ENCODE measurements at places on chromosomes 3 and 15.

GRCh38 chr3:9169956-9170850 lies 79.2 kb downstream of the SRGAP3 start:
- DNase-seq, result no peak

- no peak for DNase-seq
These were observed 3.8 kb upstream of the USP3 start for GRCh38 chr15:63500265-63501250.

DNA sequence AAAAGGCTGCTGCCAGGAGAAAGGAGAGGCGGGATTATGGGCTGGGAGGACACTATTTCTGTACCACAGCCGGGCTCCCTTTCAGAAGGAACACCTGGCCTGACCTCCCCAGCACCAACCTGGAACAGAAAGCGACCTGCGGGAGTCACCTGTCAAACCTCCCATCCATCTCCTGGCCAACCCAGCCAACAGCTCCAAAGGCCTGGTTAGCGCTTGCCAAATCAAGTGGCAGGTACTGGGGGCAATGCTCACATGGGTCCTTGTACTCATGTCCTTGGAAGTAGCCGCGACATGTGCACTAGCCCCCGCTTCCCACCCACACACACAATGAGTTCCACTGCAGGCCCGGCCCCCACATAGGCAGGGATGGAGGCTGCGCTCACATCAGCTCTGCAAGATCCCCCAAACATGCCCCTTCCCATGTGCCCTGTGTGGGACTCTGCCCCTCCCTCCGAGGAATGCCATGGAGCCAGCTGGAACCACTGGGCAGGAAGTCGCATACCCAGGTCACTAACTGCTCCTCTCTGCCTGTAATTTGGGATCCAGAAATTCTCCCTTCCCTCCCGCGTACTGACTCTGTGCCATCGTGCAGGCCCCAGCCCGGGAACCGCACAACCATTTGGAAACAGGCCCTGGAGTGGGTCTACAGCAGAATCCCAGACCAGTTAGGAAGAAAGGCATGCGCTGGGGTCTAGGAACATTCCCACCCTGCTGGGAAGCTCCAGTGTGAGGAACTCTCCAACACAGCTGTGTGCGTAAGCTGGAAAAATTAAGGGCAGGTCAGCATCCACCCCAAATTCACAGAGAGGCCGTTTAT lies 98.9 kb downstream of the LRIG1 start:
- no peak for DNase-seq

GRCh38 chr15:53658255-53658654 lies 101.2 kb downstream of the WDR72 start:
- DNase-seq, result no peak

- no peak for DNase-seq
These were observed 310.2 kb downstream of the SATB1 start for GRCh38 chr3:18114894-18115293.

GRCh38 chr15:88653200-88654064 lies 14.6 kb downstream of the ISG20 start:
- no peak for DNase-seq

DNA sequence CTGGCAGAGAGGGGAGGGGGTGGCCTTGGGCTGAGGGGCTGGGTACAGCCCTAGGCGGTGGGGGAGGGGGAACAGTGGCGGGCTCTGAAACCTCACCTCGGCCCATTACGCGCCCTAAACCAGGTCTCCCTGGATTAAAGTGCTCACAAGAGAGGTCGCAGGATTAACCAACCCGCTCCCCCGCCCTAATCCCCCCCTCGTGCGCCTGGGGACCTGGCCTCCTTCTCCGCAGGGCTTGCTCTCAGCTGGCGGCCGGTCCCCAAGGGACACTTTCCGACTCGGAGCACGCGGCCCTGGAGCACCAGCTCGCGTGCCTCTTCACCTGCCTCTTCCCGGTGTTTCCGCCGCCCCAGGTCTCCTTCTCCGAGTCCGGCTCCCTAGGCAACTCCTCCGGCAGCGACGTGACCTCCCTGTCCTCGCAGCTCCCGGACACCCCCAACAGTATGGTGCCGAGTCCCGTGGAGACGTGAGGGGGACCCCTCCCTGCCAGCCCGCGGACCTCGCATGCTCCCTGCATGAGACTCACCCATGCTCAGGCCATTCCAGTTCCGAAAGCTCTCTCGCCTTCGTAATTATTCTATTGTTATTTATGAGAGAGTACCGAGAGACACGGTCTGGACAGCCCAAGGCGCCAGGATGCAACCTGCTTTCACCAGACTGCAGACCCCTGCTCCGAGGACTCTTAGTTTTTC lies 4.9 kb downstream of the ISL2 start:
- DNase-seq, result no peak

DNA sequence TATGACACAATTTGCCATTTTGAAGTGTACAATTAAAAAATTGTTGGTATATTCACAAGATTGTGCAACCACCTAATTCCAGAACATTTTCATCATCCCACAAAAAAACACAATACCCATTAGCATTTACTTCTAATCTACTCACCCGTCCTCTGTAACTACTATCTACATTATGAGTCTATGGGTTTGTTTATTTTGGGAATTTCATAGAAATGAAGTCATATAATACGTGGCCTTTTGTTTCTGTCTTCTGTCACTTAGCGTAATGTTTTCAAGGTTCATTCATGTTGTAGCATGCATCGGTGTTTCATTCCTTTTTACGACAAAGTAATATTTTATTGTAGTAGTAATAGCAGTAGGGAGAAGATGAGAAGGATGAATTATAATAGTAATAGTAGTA lies 55.2 kb upstream of the CNTN6 start:
- no peak for DNase-seq

- no peak for DNase-seq
These were observed 136.8 kb downstream of the TBL1XR1 start for GRCh38 chr3:177060492-177060891.

DNA sequence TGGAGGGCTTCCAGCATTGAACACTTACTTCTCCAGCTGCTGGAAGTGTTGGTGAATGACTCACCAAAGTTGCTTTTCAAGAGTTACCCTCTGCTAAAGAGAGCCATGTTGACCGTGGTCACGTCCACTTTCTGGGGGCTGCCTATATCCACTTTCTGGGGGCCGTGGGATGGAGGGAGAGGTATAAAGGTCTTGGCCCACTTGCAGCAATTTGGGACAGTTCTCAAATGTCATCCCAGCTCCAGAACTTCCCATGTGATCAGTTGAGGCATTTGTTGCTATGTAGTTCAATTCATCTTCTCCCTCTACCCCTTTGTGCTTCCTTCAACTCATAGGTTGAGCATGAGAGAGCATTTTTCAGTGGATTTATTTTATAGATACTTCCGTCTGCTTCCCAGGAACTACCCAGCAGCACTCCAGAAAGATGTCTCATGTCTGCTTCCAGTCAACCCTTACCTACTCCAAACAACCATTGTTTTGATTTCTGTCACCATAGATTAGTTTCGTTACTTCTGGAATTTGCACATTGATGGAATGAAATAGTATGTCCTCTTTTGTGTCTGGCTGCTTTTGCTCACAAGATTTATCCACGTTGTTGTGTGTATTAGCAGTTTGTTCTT lies 130.6 kb downstream of the TCF12 start:
- DNase-seq, result no peak

- no peak for DNase-seq
These were observed 5.2 kb downstream of the WDR5B start for GRCh38 chr3:122410639-122411038.

DNA sequence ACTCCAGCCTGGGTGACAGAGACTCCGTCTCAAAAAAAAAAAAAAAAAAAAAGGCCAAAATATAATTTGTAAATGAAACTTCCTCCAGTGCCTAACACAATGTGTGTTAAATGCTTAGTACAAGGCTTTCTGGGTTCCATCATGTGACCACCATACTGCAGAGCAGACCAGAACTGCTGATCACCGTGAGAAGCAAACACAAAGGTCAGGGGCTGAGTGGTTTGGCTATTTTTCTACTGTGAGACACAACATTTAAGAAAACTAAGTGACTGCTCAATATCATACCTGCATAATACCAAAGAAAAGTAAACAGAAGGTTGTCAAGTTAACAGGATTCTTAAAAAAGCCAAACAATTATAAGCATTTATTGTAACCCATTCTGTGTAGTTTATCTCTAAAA lies 13.2 kb downstream of the ABCC5 start:
- DNase-seq, result no peak

GRCh38 chr3:188706176-188706575 lies 465.6 kb upstream of the TPRG1 start:
- DNase-seq, result no peak

GRCh38 chr3:17075358-17075757 lies 190.6 kb downstream of the PLCL2 start:
- DNase-seq, result no peak

DNA sequence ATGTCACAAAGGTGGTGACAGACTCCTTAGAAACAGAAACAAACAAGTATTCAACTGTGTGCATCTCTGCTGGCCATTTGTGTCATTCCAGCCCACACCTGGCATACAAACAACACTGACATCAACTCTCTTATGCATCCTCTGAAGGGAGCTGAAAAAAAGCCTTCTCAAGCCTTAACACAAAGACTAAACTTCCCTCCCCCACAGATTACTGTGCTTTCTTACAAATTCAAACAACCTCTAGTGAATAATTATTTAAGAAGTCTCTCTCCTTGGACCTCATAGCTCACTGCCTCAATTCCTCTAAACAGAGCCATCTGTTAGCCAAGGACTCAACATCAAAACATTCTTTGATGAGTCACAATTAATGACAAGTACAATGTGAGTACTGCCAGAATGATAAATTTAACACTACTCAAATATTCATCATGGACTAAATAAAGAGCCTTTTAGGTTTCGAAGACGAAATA lies 132.1 kb downstream of the WDR76 start:
- no peak for DNase-seq

DNA sequence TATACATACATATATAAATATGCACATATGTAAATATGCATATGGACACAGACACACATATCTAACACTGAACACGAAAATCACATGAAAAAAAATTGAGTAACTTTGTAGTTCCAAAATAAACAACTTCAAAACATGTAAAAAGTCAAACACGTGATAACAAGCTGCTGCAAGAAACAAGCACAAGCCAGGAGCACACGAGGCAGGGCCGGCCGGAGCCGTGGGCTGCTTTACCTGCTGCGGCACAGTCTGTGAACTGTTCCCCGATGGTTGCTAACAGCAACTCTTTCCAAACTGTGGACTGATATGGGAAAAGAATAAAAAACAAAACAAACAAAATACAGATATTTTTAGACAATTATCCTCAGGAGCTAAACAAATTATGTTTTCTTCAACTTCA lies 31.6 kb downstream of the EIF4E3 start:
- DNase-seq, result no peak

DNA sequence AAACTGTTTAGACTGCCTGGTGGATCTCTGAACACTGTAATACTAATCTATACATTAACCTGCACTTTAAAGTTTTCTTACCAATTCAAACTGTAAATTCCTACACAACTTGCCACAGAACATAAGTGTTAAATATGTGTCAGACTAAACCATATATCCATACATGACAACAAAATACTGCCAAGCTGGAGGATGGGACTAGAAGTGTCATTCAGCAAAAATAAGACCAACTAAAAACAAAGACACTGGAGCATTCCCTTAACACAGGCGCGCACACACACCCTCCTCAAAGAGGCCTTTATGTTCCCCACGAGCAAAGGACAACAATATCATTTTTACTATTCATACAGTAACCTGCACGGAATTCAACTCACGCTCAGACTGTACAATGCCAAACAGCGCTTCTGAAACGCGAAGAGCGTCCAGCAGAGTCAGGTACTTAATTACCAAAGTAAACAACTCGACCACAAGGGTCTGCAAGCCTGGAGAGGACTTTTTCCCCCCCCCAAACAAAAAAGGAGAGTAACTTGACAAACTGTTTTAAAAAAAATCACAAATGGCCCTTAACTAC lies 1.1 kb downstream of the DCUN1D1 start:
- DNase-seq, result no peak

DNA sequence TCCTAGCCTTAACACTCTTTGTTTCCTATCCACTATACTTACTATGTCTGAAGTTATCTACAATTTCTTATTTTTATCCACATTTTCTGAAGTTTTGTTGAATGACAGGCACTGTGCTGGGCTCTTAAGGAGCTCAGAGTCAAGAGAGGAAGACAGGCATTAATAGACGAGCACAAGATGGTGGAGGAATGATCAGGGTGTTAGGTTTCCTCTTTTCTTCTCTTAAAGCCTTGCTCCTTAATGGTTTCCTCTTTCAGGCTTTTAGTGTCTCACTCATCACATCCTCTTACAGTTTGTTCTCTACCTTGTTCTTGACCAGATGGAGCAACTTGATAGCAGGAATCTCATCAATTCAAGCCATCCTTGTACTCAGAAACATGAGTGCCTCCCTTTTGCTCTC lies 52.9 kb upstream of the BCL6 start:
- no peak for DNase-seq

- no peak for DNase-seq
These were observed 58.0 kb upstream of the ICE2 start for GRCh38 chr15:60536951-60537350.

GRCh38 chr3:51581524-51581923 lies 43.0 kb downstream of the RAD54L2 start:
- no peak for DNase-seq

- no peak for DNase-seq
These were observed 4.2 kb downstream of the SMAD6 start for GRCh38 chr15:66706225-66706732.

DNA sequence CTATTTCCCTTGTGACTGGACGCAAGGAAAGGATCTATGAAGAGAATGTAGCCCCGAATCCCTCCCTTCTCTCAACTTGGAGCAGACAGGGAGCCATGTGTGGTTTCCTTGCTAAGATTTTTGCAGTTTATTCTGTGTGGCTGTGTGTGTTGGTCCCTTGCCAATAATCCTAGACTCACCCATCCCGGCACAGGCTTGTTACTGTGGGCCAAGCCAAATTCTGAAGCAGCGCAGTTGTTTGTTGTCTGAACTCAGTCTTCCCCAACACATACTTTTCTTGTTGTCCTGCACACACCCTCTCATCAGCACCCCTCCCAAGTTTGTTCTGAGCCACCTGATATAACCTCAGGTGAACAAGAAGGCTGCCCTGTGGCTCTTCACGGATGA lies 193.3 kb upstream of the CTDSPL start:
- no peak for DNase-seq

DNA sequence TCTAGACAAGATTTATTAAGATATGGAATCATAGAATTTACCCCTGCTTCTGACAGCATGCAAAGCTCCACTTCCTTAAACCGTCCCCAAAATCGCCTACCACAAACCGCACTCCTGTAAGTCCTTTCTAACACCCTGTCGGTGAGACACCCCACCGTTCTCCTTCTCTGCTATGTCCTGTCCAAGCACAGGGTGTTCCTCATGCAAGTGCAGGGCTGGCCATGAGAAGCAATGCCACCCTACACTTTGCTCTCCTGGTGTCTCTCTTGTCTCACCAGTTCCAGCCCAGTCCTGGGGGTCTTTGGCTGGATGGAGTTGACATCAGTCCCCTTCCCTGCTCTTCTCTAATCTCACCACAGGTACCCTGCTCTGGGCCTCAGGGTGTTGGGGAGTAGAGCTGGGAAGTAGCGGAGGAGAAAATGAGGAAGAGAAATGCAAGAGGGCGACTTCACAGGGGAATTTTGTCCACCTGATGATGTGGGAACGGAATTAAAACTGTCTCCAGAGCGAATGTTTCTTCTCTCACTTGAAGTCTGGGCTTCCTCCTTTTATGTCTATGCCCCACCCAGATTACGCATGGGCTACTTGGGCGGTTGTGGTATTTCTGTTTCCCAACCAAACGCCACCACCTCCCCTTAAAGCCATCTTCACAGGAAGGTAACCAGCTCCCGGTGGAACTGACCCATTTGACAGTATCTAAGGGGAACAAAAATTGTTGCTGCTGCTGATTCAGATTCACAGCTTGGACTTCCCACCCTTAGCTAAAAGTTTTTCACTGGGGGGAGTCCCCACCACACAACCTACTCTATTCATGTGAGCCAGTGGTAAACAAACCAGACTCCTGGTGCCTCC lies 49.9 kb downstream of the CASR start:
- DNase-seq, result no peak

GRCh38 chr3:121698476-121698875 lies 37.8 kb upstream of the HCLS1 start:
- DNase-seq, result no peak
